ENCODE measurements at places on chromosomes 1 and 21.

DNA sequence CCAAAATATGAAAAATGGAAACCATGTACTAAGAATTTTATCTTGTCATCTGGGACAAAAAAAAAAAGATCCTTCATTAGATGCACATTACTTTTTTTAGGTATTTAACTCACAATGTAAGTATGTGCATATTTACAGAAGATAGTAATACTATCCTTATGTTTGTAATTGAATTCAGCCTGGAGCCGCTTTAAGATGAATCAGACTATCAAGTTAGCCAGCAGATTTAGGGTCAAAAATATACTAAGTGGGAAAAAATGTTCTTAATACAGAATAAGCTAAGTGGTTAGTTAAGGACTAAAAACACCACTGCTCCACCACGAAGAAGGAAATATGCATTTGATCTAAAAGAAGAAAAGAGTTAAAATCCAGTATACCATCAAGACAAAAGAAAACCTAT is 49.1 kb downstream of the DSCAM start:
- no peak for DNase-seq

DNA sequence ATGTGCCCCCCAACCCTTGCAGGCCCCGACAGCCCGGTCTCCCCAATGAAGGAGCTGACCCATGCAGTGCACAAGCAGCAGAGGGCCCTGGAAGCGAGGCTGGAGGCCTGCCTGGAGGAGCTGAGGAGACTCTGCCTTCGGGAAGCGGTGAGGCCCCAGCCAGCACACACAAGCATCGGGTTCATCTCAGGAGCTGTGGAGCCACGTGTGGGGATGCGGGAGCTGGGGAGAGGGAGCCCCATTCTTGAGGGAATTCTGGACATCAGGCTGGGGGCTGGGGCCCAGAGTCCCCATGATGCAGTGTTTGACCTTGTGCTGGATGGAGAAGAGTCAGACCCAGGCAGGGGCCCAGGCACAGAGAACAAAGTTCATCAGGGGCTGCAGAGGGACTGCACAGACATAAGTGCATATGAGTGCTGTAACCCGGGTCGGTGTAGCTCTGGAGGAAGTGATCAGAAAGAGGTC is 4.8 kb downstream of the INAVA start:
- DNase-seq, result no peak

DNA sequence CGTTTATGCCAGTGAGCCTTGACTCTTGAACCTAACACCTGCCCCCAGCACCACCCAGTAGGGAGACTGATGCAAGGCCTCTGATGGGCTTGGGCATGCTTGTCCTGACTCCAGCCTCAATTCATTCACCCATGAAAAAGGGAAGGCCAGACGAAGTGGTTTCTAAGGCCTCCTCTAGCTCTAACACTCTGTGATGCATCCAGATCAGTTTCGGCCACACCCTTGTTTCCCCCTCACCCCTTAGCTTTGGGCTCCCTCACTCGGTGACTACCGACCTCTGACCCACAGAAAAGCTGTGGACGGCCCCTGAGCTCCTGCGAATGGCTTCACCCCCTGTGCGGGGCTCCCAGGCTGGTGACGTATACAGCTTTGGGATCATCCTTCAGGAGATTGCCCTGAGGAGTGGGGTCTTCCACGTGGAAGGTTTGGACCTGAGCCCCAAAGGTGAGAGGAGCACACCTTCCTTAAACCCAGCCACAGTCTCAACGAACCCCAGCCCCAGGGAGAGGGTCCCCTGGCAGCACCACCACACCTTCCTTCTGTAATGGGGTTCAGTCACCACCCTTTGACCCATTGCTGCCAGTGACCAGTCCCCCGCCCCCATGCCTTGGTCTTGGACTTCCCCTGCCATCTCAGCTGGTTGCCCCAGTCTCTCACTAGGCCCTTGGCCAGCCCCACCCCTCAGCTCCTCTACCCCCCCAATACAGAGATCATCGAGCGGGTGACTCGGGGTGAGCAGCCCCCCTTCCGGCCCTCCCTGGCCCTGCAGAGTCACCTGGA is 9.0 kb downstream of the NPR1 start:
- no peak for DNase-seq

DNA sequence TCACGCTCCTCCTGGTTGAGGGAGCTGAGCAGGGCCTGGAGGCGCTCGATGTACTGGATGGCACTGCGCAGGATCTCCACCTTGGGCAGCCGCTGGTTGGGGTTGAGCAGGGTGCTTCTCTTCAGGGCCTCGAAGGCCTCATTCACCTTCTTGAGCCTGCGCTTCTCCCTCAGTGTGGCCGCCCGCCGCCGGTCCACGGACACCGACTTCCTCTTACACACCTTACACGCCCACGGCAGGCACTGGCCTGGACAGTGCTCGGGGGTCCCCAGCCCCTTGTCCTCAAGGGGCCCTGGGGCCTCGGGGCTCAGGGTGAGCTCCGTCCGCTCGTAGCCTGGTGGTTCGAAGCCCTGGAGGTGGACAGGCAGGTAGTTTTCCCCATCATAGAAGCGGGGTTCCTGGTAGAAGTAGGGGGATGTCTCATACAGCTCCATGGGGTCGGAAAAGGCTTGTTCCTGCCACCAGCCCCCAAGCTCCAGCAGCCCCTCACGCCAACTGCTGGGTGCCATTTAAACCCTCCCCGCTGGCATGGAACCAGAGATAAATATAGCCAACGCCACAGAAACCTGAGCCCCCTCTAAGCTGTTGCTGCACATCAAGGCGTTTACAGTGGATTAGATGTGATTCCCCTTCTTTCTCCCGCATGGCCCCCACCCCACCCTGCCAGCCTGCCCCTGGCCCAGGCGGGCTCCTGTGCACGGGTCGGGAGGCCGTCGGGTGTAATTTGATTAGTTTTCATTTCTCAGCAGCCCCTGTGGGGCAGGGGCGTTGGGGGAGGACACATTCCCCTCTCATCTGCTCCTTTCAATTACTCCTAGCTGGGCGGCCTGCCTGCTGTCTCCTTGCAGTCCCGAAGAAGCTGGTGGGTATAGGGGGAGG is at the start of gene MYOG:
Gene MYOG, minus strand, starts transcription at position 485 of the 879 bp plus-strand sequence. Its CDS starts 51 bp downstream, at position 434.
- DNase-seq, result peak; percentile 45

DNA sequence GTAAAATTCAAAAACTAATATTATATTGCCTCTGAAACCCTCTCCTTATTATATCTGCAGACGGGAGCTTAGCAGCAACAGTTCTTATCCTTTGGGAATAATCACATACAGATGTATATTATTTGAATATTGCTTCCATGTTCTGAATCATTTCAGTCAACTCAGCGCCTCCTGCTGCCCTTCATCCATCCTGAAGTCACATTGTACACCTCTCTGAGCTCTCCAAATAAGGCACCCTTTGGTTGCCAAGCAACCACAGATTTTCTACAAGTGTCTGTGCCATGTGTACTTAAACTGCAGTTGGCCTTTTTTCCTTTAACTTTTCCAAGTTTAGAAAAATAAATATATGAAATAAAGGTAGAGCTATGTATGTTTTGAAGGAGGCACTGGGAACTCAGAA is 384.3 kb downstream of the LRRIQ3 start:
- DNase-seq, result no peak

DNA sequence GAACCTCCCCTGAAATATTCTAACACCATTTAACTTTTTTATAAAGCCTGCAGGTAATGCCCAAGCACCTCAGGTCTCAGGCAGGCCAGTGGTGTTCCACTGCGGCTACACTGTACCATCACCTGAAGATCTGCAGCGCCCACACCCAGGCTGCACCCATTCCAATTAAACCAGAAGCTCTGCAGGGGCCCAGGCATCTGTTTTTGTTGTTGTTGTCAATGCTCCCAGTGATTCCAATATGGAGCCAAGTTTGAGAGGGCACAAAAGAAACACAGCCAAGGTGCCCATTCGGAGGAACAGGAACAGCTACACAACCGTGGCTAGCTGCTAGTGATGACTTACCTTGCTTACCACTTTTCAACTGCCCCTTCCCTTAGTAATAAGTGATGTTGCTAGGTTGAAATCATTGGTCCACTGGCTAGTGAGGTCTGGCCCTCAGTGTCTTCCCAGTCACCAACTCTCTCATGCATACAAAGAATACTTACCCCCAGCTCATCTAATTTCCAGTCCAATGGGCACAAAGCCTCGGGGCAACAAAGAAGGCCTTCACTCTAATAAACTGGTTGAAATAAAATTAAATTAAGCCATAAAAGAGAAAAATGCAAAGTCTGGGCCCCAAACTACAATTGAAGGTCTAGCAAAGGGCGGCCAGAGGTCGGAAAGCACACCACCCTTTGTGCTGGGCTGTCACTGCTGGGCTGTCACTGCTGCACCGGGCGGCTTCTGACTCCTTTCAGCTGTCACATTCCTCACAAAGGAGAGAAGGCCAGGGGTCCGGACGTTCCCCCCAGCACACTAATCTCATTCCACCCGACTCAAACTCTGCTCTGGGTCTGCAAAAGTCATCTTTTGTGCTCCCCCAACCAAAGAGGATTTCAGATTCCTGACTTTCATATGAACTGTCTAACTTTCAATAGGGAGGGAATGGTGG is 34.9 kb downstream of the SIPA1L2 start:
- peak; percentile 76 for DNase-seq

DNA sequence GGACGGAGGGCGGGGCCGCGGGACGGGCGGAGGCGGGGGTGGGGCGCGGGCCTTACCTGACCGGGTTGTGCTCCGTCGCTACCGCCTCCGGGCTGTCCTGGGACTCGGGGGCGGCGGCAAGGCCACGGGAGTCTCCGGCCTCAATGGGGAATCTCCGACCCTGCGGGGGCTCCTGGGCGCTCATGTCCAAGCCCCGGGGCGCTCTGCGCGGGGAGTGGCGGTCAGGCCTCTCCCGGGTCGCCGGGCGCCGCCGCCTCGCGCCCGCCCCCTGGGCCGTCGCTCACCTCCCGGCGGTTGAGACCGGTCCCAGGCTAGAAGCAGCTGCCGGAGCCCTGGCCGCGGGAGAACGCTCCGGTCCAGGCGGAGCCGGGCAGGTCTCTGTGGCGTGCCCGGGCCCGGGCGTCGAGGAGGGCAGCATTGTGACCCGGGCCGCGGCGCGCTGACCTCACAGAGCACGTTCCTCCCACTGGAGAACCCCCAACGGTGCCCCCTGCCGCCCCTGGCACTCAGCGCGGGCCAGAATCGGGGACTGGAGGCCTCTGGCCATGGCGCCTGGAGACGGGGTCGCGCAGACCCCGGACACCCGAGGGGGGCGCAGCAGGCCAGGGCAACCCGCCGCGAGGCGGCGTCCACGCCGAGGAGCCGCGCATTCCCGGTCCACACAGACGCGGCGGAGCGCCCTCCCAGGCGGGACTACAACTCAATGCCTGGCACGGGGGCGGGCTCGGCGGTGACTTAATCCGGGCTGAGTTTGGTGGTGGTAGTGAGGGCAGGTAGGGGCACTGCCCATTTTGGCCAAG is 411 bp downstream of the FAM229A start:
- DNase-seq, result peak; percentile 78
